ENCODE measurements at places on chromosomes 4 and X.

- no peak for DNase-seq
Measured at GRCh38 chr4:154595807-154596206, 5.3 kb upstream of the FGA start.

- no peak for DNase-seq
Measured at GRCh38 chr4:183783991-183784553, 121.0 kb upstream of the STOX2 start.

DNA sequence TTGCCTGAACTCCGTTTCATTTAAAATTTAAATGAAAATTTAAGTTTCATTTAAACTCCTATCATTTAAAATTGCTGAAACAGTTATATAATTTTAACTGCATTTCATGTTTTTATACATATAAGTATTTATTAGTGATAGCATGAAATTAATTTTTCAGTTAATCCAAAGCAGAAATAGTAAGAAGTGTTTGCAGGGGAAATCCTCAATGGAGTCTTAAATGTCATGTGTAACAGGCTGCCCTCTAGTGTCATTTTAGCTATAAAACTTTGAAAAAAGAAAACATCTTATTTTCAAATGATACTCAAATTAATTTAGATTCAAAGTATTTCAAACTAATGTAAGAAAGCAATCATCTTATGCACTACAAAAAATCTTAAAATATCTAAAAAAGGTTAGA lies 27.2 kb downstream of the TAPT1 start:
- no peak for DNase-seq

DNA sequence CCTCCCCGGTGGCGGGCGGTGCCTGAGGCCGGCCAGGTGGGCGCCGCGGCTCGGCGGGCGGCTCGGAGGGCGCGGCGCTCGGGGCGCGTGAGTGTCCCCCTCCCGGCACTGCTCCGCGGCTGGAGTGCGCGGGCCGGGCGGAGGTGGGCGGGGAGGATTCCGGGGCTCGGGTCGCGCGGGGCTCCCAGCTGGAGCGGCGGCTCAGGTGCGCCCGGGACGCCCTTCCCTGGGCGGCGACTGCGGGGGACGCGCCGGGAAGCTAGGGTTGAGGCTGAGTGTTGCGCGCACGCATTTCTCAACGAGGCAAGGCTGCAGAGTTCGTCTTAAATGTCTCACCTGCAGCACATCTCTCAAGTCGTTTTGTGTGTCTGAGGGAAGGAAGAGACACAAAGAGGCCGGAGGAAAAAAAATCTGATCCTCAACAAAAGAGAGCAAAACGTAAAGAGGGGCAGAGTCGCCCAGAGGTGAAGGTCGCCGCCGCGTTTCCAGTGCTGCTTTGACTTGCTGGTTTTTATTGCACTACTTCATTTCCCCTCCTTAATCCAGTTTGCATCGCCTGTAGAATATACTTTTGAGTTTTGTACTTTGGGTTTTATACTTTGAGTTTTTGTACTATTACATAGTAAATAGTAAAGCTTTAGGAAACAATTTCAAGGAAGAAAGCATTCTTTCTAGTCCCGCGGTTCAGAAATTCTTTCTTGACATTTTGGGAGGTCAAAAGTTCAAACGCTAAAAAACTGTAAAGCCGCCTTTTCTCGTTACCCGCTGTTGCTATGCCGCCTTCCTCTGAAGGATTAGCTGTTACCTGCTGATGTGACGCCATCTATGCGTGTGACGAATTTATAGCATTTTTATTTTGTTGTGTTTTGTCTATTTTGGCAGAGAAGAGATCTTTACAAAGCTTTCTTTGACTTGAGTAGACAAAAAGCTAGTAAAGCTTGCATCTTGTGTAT lies 106.5 kb upstream of the STOX2 start:
- no peak for DNase-seq

- no peak for DNase-seq
Measured at GRCh38 chrX:357693-358471, 28.8 kb downstream of the PPP2R3B start.

DNA sequence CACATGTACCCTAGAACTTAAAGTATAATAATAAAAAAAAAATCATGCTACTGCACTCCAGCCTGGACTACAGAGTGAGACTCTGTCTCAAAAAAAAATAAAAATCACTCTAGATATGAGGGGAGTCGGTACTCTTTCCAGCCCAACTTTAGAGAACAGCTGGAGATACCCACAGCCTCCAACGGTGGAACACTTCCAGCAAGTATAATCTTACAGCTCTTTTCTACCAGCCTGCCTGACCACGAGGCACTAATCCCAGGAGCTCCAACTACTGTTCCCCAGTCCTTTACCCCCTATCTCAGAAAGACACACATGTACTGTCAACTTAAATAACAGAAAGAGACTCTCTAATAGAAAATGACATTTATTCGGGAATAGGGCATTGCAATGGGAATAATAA lies 46.8 kb downstream of the STEEP1 start:
- DNase-seq: no peak

GRCh38 chr4:140806163-140806562 lies 50.0 kb upstream of the TBC1D9 start:
- DNase-seq: no peak

- no peak for DNase-seq
Measured at GRCh38 chr4:75920327-75920726, 18.1 kb upstream of the PPEF2 start.

DNA sequence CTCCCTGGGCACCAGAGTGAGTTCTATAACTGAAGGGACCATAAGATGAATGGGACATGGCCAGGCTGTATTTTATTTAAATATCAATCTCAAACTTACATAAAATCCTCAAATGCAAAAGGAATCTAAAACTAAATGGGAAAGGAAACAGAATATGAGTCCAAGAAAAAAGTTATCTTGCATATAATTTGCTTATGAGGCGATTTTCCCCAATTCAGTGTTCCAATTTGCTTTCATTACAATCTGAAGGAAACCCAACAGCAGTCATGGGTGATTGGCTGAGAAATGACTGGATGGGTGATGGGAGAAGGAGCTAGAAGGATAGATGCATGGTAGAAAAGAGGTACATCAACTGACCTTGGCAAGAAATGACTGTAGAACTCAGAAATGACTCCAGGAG lies 511.3 kb upstream of the TENM3 start:
- no peak for DNase-seq

GRCh38 chr4:99852199-99852749 lies 35.6 kb downstream of the DAPP1 start:
- no peak for DNase-seq

DNA sequence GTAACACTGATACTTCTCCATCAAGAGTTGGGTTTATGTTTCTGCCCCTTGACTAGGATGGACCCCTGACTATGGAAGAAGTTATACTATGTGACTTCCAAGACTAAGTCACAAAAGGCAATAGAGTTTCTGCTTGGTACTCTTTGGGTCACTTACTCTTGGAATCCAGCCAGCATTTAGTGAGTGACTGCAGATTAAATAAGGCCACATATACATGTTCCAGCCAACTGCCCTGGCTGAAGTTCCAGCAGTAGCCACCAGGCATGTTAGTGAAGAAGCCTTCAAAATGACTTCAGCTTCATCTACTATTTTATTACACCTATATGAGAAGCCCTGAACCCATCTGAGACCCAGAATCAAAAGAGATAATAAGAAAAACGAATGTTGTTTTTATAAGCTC lies 524.0 kb downstream of the DMD start:
- DNase-seq: no peak

GRCh38 chr4:145786261-145786660 lies 106.3 kb downstream of the C4orf51 start:
- no peak for DNase-seq

- no peak for DNase-seq
Measured at GRCh38 chr4:31114816-31115215, 394.6 kb downstream of the PCDH7 start.

DNA sequence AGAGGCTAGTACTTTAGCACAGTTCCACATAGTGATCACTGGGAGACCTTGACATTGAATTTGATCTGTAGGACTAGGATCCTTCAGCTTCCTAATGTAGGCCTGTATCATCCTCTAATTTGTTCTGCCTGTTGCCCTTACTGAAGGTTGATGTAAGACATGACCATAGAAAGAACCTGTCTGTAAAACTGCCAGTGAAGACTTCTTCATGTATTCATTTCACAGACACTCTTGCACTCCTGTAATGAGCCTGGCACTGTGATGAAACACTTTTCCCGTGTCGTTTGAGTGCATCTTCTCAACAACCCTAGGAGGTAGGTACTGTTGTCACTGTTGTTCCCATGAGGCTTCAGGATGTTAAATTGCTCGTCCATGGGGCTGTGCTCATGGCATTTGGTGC lies 14.7 kb downstream of the RAB9A start:
- DNase-seq: no peak

- no peak for DNase-seq
Measured at GRCh38 chr4:79413886-79414285, 5.9 kb upstream of the GK2 start.

DNA sequence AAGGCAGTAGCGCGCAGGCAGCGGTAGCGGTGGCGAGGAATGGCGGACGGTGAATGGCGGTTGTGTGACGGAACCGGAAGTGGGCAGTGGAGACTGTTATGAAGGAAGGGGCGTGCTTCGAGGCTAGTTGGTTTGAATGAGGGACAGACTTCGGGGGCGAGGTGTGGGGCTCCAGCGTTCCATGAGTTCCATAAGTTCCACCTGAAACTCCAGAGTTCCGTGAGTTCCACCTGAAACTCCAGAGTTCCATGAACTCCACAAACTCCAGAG lies 70.2 kb downstream of the FAM47C start:
- DNase-seq: no peak

DNA sequence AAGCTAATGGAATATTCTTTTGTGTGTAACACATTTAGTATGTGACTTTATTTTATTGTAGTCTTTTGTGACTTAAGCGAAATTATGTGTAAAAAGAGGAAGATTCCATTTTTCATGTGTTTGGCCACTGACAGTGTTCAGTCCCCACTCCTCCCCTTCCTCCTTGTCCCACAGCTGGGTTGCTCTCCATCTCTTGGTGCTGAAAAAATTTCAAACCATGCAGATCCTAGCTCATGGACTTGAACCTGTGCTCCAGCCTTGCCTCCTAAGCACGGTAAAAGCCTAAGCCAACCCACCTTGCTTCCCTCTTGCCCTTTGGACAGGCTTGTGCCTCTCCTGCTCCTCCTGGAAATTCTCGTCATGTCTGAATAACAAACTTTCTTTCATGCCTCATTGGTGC lies 2008.5 kb upstream of the TENM3 start:
- no peak for DNase-seq

GRCh38 chr4:128244379-128244778 lies 43.2 kb downstream of the PGRMC2 start:
- no peak for DNase-seq

- no peak for DNase-seq
Measured at GRCh38 chrX:5236096-5236495, 992.6 kb downstream of the NLGN4X start.

- no peak for DNase-seq
Measured at GRCh38 chrX:2548711-2549423, 48.1 kb upstream of the DHRSX start.

- DNase-seq: no peak
Measured at GRCh38 chr4:152719291-152719690, 39.5 kb upstream of the TMEM154 start.

DNA sequence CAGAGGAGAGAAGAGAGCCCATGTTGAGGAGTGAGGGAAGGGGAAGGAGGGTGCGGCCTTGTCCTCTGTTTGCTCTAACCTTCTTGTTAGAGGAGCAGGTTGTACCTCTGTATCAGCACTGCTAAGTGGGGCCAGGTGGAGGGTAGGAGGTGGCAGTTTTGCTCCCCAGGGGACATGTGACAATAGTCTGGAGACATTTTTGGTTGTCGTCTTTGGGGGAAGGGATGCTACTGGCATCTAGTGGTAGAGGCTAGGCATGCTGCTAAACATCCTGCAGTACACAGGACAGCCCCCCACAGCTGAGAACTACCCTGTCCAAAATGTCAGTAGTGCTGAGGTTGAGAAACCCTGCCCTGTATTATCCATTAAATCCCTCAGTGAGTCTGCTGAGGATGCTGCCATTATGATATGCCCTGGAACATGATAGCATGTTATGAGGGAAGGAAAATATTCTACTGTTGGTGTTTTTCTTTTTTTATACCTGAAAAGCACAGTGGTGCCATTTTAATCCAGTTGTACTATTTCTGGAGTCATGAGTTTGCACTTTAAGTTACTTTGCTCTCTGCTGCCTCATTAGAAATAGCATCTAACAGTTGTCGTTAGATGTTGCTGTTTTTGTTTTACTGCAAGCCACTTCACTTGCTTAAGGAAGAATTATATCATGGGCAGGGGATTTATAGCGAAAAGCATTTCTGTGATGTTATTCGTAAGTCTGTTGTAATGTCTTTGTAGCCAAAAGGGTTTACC lies 90.6 kb downstream of the LRP2BP start:
- DNase-seq: no peak

DNA sequence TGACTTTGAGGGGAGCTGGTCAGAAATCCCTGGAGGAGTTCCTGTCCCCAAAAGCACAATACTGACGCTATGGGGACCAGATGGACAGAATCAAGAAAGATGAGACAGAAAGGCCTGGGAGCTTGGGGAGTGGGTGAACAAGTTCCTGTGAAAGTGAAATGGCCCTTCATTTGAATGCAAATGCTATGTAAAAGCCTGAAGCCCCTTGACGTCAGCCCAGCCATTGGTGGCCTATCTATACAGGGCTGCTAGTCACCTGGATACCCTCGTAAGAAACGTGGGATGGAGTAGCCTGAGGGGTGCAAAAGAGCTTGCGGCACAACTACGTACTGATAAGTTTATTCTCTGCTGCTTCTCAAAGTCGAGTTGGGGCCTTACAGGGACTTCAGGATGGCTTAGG lies at the start of gene CDX4:
CDX4 (plus strand) TSS at position 223 of the 400 bp plus-strand sequence. CDS start 201 bp downstream, outside the sequence.
- no peak for DNase-seq

DNA sequence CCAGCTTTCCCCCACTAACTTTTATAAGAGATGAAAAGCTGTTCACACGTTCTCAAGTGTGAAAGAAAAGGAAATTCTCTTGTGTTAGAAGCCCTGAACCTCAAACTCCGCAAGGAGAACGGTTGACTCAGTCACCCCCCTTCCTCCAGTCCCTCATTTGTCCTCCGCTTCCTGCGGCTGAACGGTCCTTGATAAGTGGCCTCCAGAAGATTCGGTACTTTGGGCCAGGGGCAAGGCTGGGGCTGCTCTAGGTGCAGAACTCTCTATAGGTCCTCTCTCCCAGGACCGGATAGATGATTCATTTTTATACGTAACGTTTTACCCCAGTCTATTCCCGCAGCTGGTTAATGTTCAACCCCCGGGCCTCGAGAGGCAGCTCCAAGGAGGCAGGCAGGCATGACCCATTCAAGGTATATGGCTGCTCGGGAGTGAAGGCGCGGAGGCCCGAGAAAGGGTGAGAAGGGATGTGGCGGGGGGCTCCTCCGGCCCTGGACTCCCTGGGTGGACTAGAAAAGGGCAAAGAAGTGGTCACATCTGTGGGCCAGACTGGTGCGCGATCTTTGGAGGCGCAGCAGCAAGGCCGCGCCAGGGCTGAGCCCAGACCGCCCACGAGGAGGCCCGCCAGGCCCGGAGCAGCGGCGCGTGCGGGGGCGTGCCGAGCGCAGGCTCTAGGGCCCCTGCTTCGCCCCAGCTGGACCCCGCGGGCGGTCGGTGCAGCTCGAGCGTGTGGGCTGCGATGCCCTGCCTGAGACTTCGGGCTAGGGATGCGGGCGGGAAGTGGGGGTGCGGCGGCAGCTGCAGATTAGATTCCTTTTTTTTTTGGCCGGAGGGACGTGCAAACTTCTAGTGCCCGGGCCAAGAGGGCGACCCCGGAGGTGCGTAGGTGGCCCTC lies 11.7 kb downstream of the PITX2 start:
- no peak for DNase-seq
